ENCODE measurements at places on chromosomes 1 and 21.

DNA sequence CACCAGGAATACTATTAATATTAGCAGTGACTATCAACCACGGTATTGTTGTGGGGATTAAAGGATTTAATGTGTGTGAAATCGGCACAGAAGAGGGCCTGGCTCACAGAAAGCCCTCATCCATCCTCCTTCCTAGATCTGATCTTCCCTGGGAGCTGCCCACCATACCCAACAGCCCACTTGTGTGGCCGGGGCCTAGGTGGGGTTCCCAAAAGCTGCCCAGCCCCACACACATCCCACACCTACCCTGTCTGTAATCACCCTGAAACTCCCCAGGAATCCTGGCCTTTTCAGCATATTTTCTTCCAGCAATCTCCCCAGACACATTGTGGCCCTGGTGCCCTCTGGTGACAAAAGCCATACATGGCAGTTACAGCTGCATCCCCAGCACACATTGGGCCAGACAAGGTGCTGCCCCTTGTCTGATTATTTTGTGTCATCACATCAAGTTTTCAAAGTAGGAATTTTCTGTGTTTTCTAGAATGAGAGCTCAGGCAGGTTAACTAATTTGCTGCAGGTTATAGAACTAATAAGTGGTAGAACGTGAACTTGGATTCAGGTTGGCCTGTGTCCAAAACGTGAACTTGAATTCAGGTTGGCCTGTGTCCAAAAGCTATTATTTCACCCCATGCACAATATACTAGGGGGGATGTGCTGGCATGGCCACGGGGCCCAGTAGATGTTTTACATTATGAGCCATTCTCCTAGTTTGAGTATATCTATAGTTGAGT is 5.3 kb upstream of the SLC6A9 start:
- no peak for DNase-seq

DNA sequence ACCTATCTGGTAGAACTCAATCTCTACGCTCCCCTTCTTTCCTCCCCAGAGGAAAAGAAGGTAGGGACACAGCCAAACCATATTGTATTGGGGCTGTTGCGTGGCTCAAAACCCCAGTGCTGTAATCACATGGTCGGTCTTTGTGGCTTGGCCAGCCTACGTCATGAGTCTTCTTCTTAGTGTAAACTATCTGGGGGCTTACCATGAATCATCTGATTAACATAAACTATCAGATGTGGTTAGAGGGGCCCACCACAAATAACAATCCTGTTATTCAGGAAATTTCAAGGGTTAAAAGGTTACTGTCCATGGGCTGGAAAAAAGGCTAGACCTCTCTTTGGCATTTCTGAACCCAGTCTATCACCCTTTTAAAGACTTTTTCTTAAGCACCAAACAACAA is 49.5 kb upstream of the GPR52 start:
- DNase-seq = no peak

- no peak for DNase-seq
These were observed 44.1 kb upstream of the BCL10 start for GRCh38 chr1:85320371-85321131.

DNA sequence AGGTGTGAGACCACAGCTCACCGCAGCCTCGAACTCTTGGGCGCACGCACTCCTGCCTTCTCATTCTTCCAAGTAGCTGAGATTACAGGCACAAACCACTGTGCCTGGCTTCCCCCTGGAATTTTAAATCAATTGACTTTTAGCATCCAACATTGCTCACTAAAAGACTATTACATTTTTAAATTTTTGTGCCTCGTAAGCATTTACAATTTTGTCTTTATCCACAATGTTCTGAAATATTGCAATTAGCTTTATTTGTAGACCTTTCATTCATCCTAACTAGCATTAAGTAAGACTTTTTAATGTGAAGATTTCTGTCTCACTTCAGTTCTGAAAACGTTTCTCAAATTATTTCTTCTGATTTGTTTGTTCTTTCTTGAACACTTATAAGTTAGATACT is 122.9 kb downstream of the HFM1 start:
- no peak for DNase-seq

- no peak for DNase-seq
These were observed 2.6 kb upstream of the FCRLB start for GRCh38 chr1:161718559-161719324.

- DNase-seq = no peak
These were observed 19.8 kb downstream of the NPR1 start for GRCh38 chr1:153698020-153698922.

- no peak for DNase-seq
These were observed 590.1 kb downstream of the LTN1 start for GRCh38 chr21:28402616-28402989.

GRCh38 chr1:178923512-178923911 is 52.6 kb upstream of the ANGPTL1 start:
- no peak for DNase-seq

GRCh38 chr1:3114846-3115245 is 45.8 kb downstream of the PRDM16 start:
- no peak for DNase-seq

All from RWPE2 (cell line).